ENCODE measurements at places on chromosomes 16 and 17.
A peak's percentile ranks its signal among the peaks of the same experiment; 100 is the strongest.

GRCh38 chr17:41695954-41696757 lies 7.5 kb downstream of the EIF1 start:
- peak; percentile 81 for DNase-seq

GRCh38 chr17:27519550-27519949 lies 63.3 kb downstream of the KSR1 start:
- DNase-seq = no peak

DNA sequence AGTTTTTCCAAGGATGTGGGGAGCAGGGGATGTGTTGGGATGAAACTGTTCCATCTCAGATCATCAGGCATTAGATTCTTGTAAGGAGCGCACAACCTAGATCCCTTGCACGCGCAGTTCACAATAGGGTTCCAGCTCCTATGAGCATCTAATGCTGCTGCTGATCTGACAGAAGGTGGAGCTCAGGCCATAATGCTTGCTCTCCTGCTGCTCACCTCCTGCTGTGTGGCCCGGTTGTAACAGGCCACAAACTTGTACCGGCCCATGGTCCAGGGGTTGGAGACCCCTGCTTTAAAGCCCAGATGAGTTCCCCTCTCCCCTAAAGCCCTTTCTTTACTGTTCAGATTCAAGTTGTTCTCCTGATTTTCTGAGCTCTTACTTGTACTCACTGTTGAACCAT lies 44.8 kb downstream of the RNF135 start:
- DNase-seq = no peak

DNA sequence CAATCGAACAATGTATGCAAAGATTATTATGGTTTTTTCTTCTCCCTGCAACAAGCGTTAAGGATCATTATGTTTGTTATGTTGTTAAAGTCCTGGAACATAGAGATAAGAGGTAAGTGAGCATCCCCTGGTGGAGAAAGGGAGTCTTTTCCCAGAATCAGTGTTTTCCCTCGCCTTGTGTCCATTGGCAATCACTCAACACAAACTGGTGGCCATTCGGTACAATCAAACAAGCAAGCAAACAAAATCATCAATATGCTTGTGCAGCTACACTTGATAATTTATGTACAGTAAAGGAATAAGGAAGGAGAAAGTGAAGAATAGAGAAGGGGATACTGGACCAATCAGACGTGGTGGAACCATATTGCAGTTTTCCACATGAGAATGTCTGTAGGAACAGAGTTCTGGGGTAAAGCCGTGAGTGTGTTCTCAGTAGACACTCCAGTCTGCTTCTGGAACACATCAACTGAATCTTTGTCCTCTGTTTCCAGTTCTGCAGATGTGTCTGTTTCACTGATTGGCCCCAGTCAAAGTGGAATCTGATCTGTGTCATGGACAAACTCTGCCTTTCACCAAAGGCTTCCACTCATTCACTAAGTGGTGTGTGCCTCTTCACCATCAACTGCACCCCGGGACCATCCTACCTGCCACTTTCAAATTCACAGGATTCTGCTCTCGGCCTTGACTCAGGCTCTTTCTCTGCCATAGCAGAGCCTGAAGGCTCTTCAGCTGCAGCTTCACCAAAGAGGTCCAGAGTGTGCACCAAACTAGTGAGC lies 169.5 kb downstream of the AHSP start:
- no peak for DNase-seq

GRCh38 chr17:43068570-43069367 lies 43.7 kb downstream of the RND2 start:
- DNase-seq = no peak

- DNase-seq = no peak
Observed at GRCh38 chr16:31087971-31088370, 772 bp downstream of the PRSS53 start.

DNA sequence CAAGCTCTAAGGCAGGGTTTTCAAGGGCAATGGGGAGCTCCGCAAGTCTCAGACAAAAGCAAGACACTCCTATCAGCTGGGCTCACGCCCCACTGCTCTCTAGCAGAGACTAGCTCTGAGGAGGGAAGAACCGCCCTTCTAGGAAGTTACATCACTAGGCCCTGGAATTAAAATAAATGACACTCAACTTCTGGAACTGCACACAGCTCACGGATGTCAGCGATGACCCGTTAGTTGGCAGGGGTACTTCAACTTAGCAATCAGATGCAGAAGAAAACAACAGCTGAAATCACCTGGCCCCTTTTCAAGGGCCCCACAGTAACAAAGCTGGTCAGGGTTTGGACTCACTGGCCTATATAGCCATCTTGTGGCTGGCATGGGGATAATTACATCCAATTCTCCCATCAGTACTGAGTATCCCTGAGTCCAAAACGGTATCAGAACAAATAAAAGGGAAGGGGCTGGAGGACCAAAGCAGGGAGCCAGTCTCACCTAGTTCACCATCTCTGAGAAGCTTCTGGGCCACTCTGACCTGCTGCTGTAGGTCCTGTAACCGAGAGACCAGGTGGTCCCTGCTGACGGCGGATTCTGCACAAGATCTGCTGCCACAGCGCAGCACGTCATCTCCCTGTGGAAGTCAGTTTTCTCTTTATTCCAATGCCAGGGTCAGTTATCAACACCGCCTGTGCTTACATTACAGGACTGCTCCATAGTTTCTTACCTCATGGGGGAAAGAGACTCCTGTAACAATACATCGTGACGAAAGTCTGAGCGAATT lies 22.2 kb downstream of the SERPINF1 start:
- DNase-seq = no peak

- no peak for DNase-seq
Observed at GRCh38 chr17:29060475-29060874, 17.5 kb downstream of the PIPOX start.

DNA sequence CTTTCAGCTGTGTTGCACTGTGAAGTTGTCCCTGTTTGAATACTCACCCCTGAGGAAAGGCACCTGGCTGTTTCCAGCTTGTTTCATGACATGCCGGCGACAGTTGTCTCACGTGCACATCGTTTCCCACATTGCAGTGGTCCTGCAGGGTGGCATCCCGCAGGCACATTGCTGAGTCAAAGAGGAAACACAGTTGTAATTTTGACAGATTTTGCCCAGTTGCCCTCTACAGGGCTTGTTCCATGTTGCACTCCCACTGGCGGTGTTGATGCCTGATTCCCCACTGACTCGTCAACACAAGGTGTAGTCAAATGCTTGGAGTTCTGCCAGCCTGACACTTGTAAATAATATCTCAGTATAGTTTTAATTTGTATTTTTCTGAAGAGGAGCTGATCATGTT lies 23.8 kb downstream of the EPN2 start:
- no peak for DNase-seq
